ENCODE measurements at places on chromosomes 2 and 18.

- no peak for DNase-seq
These were observed 34.7 kb downstream of the NCK2 start for GRCh38 chr2:105779394-105779793.

DNA sequence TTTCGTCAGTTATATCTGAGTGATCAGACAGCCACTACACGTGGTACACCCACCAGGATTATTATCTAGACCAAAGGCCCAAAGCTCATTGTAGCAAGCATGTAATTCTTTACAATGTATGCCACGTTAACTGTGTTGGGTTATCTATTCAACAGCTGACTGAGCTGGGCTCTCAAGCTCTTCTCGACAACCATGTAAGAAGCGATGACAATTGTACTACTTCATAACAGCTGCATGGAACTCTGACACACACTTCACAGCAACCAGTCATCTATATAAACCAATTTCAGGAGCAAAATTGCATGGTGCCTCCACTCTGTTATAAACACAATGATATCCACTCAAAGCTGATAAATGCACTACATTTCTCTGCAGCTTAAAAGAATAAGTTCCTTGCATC is 701.8 kb downstream of the NR4A2 start:
- DNase-seq, result no peak

- DNase-seq, result no peak
These were observed 33.8 kb upstream of the COPS8 start for GRCh38 chr2:237051861-237052260.

DNA sequence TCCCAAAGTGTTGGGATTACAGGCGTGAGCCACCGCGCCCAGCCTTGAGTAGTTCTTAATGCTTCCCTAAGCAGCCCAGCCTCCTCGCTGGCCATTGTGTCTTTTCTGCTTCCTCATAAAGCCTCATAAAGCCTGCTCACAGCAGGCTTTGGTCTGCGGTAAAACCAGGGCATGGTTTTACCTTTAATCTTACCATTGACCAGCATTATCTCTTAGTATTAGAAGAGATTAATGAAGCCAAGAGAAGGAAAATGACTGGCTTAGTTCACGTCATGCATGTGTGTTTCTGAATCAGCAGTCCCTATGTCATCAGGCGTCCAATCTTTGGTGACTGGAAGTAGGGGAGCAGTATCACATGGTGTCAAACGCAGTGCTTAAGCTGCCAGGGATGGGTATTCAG is 14.9 kb upstream of the CDCA7 start:
- DNase-seq, result no peak

- peak; percentile 51 for DNase-seq
These were observed 75.8 kb downstream of the PHLPP1 start for GRCh38 chr18:62790871-62791772.

GRCh38 chr2:186543561-186544131 is 46.2 kb upstream of the ITGAV start:
- peak; percentile 9 for DNase-seq

GRCh38 chr2:188898261-188898660 is 75.9 kb upstream of the COL3A1 start:
- DNase-seq, result no peak

- DNase-seq, result no peak
These were observed 7.2 kb upstream of the ACKR3 start for GRCh38 chr2:236562434-236562833.

DNA sequence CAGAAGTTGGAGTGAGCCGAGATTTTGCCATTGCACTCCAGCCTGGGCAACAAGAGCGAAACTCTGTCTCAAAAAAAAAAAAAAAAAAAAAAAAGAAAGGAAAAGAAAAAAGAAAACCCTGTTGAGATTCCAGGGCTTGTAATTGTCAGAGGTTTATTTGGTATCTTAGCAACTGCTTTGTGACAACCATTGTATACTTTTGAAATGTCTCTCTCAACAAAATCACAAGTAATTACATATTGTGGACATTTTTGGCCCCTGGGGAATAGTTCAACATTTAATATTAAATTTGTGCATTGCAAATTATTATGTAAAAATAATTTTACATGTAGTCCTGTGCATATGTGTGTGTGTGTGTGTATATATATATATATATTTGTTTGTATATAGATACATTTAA is 270.8 kb downstream of the GALNT13 start:
- no peak for DNase-seq

GRCh38 chr2:237581751-237582746 is 8.5 kb downstream of the RAB17 start:
- DNase-seq, result peak; percentile 80

- no peak for DNase-seq
These were observed 117.1 kb upstream of the SP5 start for GRCh38 chr2:170598067-170598395.

DNA sequence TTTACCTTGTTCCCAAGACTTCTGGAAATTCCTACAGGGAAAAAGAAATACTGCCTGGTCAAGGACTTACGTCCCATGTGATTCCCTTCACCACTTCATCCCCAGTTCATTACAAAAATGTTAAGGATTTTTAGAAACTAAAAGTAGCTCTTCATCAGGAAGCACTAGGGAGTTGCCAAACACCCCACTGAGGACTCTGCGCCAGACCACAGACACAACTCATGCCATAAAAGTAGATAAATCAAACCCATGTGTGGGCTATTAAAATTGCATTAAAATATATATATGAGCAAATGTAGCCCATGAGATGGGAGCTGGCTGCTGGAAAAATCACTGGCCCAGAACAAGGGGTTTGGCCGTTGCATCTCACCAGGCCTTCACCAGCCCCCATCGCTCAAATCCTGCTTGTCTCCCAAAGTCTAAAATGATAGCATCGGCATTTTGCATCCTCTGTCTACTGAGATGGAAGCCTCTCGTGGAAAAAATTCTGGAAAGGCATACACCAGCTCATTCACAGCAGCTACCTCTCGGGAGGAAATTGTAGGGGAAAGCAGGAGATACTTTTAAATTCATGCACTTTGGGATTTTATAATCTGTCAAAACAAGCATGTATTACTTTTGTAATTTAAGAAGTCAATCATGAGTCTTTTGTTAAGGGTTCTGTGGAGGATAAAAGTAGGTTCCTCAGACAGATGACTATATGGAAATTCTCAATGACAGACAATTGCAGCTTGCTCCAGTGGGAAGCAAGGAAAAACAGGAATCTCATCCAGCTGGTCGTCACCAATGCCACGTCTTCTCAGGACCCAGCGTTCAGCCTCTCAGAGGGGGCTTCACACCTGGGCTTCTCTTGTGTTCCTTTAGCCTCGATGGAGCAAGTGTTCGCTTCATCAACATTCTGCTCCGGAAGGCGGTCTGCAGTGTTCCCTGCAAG is 113.9 kb downstream of the MREG start:
- no peak for DNase-seq

DNA sequence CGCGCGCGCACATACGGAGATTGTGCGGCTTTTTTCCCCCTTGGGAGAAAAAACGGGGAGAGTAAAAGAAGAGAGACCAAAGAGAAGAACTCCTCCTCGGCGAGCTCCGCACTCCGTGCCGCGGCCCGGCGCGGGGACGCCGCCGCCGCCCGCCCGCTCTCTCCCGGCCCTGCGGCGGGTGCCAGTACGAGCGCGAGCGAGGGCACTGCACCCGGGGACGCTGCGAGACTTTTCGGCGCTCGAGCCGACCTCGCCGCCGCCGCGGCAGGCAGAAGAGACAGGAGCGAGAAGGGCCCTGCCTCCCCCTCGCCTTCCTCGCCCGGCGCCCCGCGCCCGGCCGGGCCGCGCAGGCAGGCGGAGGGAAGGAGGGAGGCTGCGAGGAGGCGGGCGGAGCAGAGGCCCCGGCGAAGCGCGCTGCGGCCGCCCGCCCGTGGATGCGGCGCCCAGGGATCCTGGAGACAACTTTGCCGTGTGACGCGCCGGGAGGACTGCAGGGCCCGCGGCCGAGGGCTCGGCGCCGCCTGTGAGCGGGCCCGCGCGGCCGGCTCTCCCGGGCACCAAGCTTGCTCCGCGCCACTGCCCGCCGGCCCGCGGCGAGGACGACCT is 857 bp upstream of the INHBB start:
- peak; percentile 37 for DNase-seq

DNA sequence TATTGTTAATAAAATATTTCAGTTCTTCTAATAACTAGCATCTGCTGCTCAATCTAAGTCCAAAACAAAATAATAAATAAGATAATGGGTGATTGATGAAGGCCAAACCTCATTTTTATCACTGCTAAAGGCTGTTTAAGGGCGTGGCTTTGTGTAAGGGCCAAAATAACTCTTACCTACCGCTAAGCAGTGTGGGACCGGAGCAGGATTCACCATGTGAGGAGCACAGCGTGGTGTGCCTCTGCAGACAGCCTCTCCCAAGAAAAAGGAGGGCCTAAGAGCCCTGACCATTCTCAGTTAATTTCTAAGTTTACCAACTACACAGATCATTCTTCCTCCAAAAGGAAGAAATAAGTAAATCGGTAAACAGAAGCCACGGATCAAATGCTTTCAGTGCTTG is 353.7 kb downstream of the ARL6IP6 start:
- DNase-seq, result no peak

DNA sequence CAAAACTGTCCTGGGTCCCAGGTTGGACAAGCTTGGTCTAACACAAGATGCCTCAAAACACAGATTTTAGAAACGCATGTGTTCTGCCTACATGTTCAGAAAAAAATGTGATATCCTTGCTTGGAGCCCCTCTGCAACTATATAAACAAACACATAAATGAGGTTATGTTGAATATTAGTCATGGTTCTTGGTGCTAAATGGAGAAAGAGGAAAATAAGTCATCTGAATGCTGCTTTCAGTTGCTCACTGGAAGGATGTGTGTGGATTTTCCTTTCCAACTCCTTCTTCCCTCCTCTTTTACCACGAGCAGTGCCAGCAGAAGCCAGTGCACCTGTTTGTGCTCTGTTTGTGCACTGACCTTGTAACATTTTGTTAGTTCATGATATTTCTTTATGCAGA is 85.3 kb downstream of the PIEZO2 start:
- no peak for DNase-seq

- DNase-seq, result no peak
These were observed 19.2 kb downstream of the DAW1 start for GRCh38 chr2:227890495-227891079.

DNA sequence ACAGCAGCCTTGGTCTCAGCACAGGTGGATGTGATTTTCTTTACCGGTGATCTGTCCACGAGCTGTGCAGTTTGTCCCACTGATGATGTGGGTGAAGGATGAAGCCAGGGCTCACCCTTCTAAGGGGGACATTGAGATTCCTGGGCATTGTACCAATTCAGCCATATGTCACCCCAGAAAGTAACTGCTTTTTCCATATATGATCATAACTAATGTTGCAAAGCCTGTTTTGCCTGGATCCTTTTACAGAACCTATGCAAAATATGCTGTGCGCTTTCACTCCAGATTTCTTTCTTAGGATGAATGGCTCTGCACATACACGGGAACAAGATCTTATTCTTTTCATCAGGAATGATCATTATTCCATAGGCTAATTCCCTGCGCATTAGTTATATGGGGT is 96.9 kb upstream of the POU3F3 start:
- DNase-seq, result no peak

DNA sequence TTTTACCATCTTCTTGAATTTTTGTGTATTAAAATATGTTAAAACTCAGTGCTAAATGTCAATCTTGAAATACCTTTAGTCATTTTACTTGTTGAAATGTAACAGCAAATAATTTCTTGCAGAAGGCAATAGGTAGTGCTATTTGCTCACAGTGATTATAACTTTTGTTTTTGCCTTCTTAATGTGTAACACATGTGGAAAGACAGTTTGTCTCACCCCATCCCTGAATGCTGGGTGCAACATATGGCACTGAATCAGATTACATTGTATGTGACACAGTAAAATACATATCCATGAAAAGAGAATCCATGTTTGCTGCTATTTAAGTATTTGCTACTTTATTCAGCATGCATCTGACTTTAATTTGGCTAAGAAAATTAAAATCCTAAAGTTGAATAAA is 35.3 kb downstream of the FRZB start:
- no peak for DNase-seq

DNA sequence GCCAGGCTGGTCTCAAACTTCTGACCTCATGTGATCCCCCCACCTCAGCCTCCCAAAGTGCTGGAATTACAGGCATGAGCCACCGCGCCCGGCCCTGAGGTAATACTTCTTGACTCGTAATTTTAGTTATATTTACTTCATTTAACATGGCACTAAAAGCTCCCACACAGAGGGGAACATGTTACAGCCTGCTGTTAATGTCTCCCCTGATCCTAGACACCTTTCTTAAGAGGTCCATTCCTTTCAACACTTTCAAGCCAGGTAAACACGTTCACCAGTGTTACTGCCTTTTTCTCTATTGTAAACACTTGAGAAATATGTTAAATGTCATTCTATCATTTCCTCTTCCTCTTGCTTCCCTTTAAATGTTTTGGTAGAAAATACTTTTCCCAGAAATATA is 161.4 kb downstream of the METTL4 start:
- DNase-seq, result no peak

GRCh38 chr2:55163274-55163721 is 68.8 kb downstream of the CLHC1 start:
- DNase-seq, result no peak

DNA sequence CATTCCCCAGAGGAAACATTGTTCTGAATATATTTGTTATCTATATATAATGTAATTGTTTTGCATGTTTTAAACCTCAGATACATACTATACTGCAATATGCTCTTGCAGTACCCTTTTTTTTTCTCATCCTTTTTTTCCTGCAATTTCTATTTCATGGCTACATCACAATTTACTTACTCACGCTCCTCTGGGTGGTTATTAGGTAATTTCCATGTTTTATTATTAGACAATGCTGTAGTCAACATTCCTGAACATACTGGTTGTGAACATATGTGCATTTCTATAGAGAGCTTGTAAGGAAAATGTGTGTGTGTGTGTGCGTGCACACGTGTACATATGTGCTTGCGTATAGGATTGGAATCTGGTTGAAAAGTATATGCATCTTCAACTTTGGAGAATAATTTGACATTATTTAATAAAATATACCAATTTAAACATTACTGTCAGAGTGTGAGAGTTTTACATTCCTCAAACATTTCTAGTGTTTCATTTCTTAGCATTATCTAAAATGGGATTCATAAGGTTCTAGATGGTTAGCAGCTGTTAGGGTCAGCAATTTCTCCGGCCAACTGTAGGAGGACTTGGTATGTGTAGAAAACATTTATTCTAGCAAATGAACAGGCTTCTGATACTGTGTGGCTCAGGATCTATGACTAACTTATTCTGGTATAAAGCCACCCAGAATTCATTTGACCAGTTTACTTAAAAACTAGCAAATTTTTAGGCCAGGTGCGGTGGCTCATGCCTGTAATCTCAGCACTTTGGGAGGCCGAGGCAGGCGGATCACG is 22.4 kb downstream of the NCOA1 start:
- DNase-seq, result no peak

- no peak for DNase-seq
These were observed 50.7 kb downstream of the CRIM1 start for GRCh38 chr2:36406296-36406695.

DNA sequence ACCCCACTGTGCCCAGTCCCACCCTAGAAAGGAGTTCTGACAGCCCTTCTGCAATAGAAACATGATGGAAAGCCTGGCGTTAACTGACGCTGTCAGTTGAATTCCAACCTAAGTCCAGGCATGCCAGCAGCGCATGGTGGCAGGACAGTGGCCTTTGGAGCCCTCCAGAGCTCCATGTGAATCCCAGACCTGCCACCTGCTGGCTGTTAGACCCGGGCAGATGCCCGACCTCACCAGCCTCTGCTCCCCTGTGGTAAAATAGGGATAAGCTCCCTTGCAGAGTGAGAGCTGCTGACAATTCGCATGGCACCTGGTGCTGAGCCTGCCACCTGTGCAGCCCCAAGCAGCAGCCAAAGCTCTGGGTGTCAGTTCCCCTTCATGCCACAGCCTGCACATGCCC is 138.6 kb downstream of the LOXHD1 start:
- DNase-seq, result peak; percentile 31

GRCh38 chr2:233400341-233400740 is 46.0 kb downstream of the DGKD start:
- no peak for DNase-seq
